ENCODE measurements at places on chromosomes 12 and 14.
A peak's percentile ranks its signal among the peaks of the same experiment; 100 is the strongest.

DNA sequence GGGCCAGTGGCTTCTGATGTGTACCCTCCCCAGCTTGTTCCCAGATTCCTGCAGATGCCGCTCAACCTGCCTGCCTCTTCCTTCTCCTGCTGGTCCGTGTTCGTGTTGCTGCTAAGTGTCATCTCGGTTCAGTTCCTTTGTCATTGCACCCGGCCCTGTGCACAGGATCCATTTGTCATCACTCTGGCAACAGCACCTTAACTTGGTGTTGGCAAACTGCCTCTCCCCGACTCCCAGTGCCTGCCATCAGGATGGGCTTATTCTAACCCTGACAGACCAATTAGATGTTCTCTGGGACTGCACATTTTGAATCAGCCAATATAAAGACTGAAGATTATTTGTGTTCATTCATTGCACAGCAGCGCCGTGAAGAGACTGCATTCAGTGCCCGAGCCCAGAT lies 73.3 kb downstream of the CCDC92 start:
- no peak for DNase-seq

DNA sequence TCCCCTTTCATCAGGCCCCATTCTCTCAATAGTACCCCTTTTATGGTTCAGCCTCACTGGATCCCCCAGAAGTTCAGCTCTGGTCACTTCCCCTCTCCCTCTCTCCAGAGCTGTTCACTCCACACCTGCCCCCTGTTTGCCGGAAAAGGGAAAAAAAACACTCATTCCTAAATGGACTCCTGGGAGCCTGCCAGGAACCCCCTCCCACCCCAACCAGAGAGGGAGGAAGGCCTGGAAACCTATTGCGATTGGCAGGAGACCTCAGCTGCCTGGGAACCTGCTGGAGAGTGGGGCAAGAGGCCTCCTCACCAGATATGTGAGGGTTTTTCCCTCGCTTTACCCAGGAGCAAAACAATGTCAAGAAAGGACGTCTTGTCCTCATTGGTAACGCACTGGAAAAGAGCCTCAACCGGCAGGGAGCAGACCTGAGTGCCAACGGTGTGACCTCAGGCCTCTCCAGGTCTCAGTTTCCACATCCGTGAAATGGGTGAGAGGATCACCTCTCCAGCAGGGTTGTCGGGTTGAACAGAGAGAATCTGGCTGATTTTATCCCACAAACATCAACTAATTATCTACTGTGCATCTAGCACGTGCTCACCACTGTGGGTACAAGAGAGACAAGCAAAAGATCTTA lies 4.6 kb downstream of the DTX1 start:
- DNase-seq = no peak

GRCh38 chr14:64995291-64995690 lies 8.6 kb downstream of the FNTB start:
- DNase-seq = no peak

GRCh38 chr14:64196814-64197411 lies 97.3 kb downstream of the ESR2 start:
- peak; percentile 13 for DNase-seq

GRCh38 chr12:61871485-61871810 lies 388.8 kb upstream of the USP15 start:
- no peak for DNase-seq

GRCh38 chr12:103043531-103044486 lies 86.3 kb downstream of the ASCL1 start:
- DNase-seq = no peak

- peak; percentile 21 for DNase-seq
Observed at GRCh38 chr14:55731881-55732498, 152.0 kb downstream of the KTN1 start.

DNA sequence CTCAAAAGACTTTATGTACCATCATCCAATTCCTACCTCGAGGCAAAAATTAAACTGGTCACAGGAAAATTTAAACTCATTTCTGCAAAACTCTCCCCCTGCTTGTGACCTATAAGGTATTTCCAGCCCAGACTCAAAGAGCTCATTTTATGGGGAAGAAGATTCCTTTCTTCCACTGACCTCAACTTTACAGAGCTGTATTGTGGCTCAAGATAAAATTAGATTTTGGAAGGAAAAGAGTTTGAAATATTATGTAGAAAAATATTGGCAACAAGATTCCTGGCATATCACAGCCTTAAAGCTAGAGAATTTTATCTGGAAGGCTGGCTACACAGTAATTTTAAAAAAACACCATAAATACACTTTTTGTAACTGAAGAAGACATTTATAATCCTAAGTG lies 91.7 kb downstream of the STXBP6 start:
- DNase-seq = peak; percentile 5

DNA sequence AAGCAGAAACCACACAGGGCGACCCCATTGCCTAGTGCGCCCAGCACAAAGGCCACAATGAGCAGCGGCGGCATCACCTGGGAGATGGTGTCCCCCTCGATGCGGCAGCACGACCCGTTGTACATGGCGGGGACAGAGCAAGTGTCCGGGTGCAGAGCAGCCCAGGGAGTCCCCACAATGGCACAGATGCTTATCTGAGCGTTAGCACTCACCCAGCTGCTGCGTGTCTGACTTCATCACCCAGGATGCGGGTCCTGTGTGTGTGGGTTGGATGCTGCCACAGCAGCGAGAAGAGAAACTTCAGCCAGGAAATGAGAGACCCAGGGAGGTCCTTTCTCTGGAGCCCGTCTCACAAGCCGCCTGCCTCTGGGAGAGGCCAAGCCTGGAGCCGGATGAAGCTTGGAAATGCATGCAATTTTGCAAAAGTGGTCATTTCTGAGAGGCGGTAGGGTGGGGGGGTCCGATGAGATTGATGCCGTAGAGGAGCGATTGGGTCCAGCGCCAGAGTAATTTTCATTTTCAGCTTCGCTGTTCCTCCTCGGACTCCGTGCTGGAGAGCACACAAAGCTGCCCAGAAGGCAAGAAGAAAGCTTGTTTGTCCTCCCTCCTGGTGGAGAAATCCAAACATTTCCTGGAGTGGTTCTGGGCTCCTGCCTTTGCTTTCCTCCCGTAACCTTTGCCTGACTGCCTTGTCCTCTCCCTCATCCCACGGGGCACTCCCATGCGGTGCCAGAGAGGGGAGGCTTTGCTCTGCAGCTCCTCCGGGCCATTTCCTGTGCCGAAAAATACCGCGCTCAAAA lies at the start of gene HCAR1:
Gene HCAR1 (minus strand): TSS at position 630 of the 800 bp plus-strand sequence. CDS start 505 bp downstream, at position 125.
- peak; percentile 28 for DNase-seq

DNA sequence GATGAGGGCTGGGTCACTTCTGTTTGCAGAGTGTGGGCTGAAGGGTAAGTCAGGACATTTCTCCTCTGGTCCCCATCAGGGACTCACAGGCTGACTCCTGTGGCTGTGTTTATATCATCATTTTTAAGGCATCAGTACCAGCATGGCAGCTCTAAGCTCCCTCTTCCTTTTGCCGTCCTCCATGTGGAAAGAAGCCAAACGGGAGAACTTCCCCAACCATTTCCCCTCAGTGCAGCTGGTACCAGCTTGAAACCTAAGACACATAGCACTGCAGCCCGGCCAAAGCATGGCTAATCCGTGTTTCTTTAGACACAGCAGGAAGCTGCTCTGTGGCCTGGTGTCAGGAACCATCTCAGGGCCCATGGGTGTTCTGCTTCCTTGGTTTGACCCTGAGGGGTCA lies 31.9 kb upstream of the ATP2A2 start:
- peak; percentile 30 for DNase-seq

GRCh38 chr12:114272605-114273004 lies 133.3 kb downstream of the TBX5 start:
- DNase-seq = no peak

DNA sequence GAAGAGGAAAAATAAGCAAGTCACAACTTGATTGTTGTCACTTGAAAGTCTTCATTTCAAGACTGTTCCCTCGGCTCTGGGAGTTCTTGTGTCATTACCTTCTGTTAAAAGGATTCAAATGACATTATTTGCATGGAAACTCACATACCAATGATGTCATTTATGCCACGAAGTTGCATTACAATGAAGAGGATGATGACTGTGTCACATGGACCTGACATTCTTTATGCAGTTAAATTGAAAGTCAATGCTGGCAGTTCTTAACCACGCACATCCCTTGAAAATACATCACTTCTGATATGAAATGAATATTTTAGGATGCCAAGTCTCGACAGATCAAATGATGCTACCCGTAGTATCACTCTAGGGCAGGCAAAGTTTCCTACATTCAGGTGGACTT lies 1069.5 kb downstream of the VRK1 start:
- no peak for DNase-seq

DNA sequence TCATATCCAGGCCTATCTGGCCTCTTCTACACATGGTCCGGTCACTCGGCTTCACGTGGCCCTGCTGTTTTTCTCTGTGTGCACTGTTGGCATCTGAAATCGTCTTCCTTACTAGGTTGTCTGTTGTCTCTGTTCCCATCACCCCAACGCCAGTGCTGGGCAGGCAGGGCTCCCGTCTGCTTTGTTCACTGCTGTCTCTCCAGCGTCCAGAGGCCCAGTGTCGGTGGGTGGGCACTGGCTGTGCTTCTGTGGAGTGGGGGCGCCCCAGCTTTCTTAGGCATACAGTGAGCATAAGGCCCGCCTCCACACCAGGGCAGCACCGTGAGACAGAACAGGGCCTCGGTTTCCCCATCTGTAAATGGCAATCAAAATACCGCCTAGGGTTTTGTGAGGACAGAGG lies 153.1 kb downstream of the BCL11B start:
- no peak for DNase-seq

GRCh38 chr14:100325231-100325632 lies 2.1 kb downstream of the SLC25A47 start:
- no peak for DNase-seq

DNA sequence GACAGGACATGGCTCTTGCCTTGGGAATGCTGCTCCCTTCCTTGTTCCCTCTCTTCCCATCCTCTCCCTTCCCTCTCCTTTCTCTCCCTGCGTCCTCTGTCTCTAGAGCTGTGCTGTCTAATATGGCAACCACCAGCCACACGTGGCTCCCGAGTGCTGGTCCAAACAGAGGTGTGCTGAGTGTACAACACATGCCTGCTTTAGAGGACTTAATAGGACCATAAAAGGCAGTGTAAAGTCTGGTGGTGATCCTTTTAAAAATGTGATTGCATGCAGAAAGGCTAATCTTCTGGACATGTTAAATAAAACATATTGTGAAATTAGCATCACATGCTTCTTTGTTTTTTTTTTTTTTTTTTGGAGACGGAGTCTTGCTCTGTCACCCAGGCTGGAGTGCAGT lies 87.2 kb downstream of the ESRRB start:
- no peak for DNase-seq

GRCh38 chr12:22103418-22103817 lies 57.4 kb downstream of the CMAS start:
- DNase-seq = no peak

DNA sequence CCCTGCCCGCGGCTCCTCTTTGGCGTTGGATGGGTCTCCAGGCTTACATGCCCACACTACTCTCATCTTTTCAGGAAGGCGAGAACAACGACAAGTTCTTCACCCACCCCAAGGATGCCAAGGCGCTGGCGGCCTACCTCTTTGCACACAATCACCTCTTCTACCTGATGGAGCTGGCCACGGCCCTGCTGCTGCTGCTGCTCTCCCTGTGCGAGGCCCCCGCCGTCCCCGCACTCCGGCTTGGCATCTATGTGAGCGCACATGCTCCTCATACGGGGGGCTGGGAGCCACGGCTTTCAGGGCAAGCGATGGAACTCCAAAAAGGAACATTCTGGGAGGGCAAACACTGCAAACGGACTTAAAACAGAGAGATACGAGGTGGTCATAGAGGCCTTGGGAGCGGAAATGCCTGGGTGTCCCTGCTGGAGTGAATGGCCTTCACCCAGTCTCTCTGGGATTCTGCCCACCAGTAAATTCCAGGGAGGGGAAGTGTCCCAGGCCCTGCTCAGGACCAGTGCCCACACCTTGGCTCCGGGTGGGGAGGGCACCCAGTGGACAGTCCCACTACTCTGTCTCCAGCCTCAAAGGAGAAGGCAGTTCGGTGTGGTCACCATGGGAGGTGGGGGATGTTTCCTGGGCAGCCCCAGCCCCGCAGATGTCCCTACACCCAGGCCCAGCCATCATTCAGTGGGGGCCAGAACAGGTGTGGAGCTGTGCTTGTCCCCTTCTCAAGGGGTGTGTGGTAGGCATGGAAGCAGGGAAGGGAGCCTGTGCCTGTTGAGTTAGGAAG lies 45.0 kb downstream of the TPCN1 start:
- no peak for DNase-seq

DNA sequence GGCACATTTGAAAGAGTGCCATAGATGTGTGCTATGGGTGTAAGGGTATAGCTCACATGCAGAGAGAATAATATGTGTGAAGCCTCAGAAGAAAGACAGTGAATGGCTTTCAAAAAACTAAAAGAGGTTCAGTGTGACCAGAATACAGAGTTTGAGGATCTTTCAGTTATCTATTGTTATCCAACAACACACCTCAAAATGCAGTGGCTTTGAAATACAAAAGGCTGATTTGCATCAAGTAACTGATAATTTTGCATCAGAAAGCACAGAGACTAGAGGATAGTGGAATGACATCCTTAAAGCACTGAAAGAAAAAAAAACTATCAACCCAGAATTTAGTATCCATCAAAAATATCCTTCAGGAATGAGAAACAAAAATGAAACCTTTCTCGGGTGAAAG lies 131.6 kb upstream of the IGF1 start:
- no peak for DNase-seq

- DNase-seq = no peak
Observed at GRCh38 chr12:64993461-64993860, 127.6 kb downstream of the WIF1 start.

- DNase-seq = no peak
Observed at GRCh38 chr12:56682323-56682722, 5.8 kb downstream of the PTGES3 start.

GRCh38 chr12:32089156-32089555 lies 17.5 kb upstream of the BICD1 start:
- peak; percentile 31 for DNase-seq

DNA sequence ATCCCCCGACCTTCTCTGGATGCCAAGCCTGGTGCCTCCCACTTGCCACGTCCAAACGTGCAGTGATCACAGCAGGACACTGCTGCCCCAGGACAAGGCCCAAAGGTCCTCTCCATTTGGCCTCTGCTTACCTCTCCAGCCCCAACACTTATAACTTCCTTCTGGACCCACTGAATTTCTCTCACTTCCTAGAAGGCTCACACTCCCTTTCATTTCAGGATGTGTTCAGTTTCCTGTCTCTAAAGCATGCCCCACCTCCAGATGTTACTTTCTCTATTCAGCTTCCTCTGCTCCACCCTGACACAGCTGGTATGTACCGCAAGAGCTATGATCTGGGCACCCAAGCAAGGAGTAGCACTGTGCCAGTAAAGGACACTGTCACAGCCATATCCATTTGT lies 33.0 kb downstream of the CDKL1 start:
- DNase-seq = peak; percentile 35
